HTR-8/SVneo (cell line): ENCODE measurements at places on chromosomes 12 and 14.

- DNase-seq, result peak; percentile 43
Observed at GRCh38 chr12:27780612-27781408, 774 bp upstream of the MANSC4 start.

GRCh38 chr14:20746566-20746965 lies 879 bp downstream of the EDDM3A start:
- DNase-seq, result no peak

- DNase-seq, result no peak
Observed at GRCh38 chr12:126534495-126534894, 1469.3 kb downstream of the AACS start.

DNA sequence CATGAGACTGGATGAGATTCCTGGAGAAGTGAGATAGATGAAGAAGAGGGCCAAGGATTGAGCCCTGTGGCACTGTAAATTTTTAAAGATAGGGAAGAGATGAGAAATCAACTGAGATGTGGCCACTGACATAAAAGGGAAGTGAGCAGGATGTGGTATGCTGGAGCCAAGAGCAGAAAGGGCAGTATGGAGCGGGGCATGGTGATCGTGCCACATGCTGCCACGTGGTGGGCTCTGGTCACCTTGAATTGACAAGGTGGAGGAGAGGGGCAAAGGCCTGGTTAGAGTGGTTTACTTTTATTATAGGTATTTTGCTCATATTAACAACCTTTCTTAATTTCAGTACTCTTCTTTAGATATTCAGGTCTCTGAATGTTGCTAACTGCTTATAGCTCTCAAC lies 257.9 kb downstream of the NEDD1 start:
- DNase-seq, result no peak

DNA sequence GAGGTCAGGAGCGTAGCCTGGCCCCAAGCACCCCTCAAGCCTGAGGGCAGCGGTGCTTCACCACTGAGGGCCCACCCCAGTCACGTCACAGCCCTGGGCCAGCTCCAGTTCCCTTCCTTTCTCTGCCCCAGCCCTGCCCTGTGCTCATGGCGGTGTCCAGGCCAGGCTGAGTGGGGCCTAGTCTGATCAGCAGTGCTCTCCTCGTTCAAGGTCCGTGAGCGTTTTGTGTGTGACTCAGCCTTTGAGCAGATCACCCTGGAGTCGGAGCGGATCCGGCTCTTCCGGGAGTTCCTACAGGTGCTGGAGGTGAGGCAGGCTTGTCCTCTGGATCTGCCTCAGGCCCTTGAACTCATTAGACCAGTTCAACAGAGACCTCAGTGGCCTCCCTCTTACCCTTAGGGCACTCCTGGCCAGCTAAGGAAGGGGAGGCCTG lies 19.0 kb downstream of the PRPF40B start:
- no peak for DNase-seq

DNA sequence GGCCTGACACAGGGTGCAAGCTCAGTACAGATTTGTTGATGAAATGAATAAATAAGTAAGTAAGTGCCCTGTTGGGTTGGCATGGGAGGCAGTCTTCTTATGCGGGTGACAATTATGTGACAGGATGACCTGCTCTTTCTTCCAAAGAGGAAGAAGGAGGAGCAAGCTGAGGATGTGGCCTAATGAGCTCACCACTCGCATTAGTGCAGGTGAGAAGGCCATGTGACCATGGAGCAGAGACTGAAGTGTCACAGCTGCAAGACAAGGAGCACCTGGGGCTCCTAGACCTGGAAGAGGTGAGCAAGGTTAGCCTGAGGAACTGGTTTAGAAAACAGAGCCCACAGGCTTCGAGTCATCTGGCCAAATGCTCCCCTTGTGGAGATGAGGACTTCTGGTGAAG lies 34.9 kb downstream of the LRTM2 start:
- no peak for DNase-seq

DNA sequence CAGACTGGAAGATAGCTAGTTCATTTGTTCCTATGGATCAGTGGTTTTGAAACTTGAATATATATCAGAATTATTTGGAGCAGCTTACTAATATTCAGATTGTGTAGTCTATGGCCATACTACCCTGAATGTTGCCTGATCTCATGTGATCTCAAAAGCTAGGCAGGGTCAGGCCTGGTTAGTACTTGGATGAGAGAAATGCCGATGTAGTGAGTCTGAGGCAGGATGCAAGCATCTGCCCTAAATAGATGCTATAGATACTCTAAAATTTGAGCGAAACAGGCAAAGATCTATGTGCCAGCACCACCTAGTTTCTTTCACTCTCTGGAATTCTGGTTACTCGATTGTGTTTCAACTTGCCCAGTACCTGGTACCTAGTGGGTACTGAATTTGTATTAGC lies 40.9 kb downstream of the FRMD6 start:
- DNase-seq, result no peak

DNA sequence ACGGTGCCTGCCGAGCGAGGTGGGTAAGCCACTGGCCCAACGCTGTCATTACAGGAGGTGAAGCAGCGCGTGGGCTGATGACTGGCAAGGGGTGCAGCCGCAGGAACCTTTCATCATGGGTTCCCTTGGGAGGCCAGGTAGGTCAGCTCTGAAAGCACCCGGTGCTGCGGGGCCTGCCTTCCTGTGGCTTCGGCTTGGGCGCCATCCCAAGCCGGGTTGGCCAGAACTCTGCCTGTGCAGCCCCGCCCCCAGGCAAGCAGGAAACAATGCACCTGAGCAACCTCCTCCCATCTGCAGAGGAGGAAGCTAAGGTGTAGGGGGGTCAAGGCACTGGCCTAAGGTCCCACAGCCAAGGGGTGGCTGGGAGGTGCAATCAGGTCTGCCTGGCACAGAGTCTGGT lies 20.0 kb upstream of the HHIPL1 start:
- no peak for DNase-seq

DNA sequence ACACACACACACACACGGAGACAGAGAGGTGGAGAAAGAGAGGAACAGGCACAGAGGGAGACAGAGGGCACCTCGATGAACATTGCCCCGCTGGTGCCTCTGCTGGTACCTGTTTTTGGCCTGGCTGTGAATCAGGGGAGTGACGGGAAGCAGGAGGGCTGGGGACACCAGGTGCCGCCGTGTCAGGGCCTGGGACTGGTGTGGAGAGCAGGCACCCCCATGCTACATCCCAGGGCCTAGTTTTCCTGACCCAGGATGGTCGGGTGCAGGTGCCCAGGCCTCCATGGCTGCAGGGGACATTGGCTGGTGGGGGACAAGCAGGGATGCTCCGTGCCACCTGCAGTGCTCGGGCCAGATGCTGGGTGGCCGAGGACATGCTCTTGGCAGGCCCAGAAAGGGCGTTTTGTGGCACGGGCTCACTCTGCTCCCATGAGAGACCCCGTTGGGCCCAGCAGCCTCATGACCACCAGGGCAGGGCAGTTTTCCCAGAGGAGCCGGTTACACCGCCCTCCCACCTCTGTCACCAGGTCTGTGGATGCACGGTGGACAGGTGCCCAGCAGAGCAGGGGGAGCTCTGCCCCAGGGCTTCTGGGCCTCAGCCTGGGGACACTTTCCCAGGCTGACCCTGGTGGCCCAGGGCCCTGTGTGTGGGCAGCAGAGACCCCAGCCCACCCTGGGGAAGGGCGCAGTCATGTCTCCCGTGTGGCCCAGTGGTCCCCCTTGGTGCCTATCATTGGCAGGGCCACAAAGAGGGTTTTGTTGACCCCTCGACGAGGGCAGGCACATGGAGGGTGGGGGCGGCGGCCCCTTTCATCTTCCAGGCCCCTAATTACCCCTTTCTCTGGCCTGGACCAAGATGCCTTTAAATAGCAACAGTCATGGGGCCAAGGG lies 207.5 kb upstream of the RTL1 start:
- no peak for DNase-seq

DNA sequence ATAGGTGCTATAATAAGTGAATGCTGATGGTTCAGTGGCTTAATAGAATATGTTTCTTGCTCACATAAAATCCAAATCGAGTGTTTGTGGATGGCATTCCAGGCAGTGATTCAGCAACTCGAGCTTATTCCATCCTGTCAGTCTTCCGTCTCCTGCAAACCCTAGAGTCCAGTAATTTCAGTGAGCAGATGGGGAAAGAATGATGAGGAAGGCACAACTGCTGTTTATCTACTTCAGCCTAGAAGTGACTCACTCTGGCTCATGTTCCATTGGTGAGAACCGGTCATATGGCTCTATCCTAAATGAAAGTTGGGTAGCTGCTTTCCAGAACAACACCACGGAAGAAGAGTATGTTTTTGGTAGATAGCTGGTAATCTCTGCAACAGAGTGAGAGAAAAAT lies 421.8 kb upstream of the PDE3A start:
- peak; percentile 70 for DNase-seq

- no peak for DNase-seq
Observed at GRCh38 chr12:96274331-96274730, 80.2 kb downstream of the ELK3 start.

GRCh38 chr12:52847335-52848102 lies 1.3 kb downstream of the KRT78 start:
- no peak for DNase-seq

GRCh38 chr12:62677355-62677754 lies 210.7 kb downstream of the MON2 start:
- DNase-seq, result no peak

DNA sequence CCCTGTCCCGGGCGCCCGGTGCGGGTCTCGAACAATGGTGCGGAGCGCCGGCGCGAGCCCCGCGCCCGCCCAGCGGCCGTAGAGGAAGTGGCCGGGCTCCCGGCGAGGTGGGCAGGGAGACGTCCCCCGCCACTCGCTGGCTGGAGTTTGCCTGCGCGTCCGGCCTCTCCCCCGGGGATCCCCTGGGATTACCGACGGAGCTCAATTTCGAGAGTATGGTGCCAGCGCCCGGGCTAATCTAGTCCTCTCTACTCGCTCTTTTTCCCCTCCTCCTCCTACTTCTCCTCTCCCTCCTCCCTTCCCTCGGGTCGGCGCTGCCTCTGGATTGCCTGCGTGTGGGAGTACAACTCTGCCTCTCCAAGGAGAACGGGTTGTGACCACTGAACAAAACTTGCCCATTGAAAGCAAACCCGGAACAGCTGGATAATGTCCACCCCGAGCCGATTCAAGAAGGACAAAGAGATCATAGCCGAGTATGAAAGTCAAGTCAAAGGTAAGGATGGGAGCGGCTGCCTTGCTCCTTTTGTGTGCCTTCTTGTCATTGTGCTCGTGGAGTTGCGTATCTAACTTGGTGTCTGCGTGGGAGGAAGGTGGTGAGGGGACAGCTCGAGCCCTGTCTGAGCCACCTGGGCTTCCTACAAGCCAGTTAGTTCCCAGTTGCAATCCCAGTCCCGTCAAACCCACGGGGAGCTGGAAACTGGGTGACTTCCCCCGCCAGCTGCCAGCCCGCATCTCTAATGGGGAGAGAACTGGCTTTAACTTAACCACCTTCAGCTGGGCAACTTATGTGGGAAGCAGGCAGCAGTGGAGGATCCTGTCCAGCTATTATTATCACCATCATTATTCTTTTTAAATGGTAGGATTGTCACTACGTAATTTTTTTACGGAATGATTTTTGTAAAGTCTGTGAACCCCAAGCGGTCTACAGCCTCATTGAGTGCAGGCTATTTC lies at the start of gene SRGAP1:
TSS of gene SRGAP1 (plus strand) at position 310 of the 951 bp plus-strand sequence. CDS start at position 427, 117 bp downstream.
- DNase-seq, result no peak

DNA sequence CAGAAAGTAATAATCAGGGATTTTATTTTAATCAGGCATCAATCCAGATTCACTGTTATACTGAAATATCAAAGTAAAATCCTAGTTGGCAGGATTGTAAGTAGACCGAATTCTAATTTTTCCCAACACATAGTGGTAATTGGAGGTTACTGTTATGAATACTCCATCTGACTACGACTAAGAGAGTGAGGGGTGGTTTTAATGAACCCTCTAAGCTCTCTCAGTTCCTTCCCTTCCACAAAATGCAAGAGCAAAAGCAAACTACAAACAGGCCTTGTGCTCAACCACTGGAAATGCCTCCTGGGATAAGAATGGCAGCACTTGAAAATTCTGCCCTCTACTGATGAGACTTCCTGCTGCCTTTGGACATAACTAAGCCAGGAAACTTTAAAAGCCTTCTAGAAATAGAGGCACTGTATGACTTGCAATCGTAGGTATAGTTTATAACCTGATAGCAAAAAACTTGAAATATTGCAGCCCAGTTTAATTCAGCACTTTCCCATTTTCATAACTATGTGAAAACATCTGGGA lies 184.8 kb downstream of the SLC16A7 start:
- DNase-seq, result no peak

DNA sequence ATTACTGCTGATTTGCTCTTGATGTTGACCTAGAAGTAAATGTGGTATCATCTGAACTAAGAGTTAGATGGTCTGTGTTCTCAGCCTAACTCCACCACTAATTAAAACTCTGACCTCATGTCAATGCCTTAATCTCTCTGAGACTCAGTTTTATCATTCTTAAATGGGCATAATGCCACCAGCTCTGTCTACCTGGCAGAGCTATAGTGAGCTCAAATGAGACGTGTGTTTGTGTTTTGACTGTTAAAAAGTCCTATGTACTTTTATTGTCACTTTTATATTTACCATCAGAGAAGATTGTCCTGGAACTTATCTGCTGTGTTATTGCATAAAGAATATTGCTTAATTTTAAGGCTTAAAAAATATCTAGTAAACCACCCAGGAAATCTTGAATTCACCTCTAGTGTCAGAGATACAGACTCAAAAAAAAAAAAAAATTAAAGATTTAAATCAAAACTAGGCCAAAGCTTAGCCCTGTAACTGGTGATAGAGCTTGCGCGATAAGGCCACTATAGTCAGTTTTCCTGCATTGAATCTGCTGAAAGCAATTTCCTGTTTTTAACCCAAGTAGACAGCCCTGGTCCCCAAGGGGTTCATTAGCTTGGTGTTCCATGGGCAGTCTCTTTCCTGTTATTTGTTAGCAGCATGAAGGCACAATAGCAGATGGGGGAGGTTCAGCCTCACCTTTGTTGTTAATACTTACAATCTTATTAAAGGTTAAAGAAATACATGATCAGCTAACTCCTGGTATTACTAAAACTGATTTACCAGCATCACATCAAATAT lies 261.8 kb downstream of the ATP23 start:
- no peak for DNase-seq

DNA sequence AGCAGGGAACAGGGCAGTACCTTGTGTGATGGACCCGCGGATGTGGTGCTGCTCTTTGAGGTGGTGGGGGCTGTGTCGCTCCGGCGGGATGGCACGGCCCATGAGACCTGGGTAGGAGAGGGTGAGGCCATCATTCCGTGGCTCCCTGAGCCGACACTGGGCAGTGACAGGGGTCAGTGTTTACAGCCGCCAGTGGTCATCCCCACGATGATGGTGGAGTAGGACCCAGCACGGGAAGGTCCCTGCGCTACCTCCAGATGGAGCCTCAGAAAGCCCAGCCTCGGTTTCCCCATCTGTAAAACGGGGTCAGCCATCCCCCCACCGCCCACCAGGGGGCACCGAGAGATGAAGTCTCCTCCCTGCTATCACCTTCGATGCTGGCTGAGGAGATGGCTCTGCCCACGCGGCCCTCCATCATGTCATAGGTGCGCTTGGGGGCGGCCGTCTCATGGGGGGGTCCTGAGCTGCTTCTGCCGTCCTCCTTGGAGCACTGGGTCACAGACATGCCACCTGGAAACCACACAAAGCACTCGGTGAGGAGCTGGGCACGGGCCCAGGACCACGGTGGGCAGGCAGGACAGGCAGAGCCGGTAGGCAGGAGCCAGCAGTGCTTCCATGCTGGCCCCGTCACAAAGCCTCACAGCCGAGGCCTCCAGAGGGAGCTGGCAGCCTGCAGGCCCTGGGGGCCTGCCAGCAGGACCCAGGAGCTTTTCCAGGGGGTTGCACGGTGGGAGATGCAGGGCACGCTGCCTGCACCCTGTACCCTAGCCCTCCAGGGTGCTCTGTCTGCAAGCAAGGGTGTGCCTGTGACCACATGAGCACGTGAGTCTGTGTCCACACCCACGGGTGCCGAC lies 53.1 kb downstream of the RFLNA start:
- DNase-seq, result no peak
